ENCODE measurements at places on chromosomes 3 and 15.

DNA sequence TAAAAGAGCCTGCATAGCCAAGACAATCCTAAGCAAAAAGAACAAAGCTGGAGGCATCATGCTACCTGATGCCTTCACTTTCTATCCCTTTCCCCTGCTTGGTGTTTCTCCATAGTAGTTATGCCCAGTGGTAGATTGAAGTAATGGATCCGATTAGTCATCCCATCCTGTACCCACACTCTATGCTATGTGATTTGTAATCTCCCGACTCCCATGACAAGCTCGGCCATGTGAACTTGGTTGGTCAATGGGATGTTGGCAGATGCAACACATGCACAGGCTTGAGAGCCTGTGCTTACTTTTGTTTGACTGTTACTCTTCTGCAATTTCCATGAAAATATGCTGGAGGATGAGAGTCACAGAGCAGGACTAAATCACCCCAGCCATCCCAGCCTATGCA lies 334.9 kb upstream of the DPH6 start:
- DNase-seq: no peak

- no peak for DNase-seq
Observed at GRCh38 chr3:65758876-65759598, 279.7 kb downstream of the MAGI1 start.

DNA sequence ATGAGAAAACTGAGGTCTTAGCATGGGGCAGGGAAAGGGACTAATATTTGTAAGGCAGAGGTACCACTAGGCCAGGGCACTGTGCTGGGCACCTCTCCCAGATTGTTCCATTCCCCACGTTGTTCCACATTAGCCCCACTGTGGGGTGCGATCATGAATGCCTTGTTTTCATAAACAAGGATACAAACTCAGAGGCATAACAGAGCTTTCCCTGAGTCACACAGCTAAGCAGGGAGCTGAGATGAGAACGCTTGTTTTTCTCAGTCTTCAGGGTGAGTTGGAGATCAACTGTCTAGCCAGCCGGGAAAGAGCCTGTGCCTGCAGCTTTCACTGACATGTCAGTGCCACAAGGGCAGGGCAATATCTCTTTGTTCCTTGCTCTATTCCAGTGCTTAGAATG lies 47.9 kb upstream of the ITGA11 start:
- no peak for DNase-seq

GRCh38 chr3:124974691-124975090 lies 40.1 kb upstream of the MUC13 start:
- DNase-seq: no peak

DNA sequence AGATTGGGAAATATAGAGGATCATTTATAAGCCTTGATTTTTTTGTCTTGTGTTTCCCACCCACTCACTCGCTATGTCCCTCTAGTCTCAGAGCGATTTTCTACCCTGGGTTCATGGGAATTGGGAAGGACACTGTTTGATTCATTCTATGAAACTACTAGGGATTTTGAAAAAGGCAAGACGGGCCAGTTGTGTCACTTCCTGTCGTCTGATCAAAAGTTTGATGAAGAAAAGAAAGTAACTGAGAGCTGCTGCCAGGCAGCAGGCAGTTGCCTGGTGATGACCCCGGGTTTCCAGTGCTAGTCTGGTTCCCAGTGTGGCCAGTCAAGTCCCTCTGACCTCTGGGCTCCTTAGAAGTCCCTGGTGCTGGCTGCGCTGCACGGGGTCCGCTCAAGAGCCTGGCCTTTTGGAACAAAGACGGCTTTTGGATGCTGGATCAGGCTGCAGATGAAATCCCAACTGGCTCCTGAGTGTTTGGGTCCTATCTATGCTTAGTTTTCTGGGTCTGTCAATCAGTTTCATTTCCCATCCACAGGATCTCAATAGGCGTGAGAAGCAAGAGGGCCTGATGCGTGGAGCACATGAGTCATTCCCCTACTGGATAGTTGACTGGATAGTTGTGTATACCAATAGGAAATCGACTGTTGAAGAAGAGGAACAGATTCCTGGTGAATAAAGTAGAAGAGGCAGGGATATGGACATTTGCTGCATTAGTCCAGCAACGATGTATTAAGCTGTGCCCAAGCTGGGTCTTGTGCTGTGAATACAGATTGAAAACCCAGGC lies 89.7 kb downstream of the EEFSEC start:
- DNase-seq: peak; percentile 14

GRCh38 chr15:38853608-38854007 lies 289.0 kb upstream of the RASGRP1 start:
- peak; percentile 31 for DNase-seq

DNA sequence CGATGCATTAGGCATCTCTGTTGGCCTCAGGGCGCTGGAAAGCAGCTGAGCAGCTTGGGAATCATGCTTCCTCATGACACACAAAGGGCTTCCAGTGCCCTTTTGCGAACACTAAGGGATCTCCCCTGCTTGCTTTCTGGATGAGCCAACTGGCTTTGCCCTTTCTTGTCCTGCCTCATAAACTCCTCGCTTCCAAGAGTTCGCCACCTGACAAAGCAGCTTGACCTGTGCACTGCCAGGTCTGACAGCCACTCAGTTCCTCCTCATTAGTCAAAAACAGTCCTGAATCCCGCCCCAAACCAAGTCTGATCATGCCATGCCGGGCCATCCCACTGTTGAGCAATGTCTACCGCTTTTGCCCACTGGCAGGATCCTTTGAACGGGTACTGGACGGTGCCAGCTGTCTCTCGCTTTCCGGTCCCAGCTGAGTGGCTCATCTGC lies 265.4 kb upstream of the LYSMD4 start:
- no peak for DNase-seq

GRCh38 chr15:75007216-75007615 lies 11.9 kb downstream of the SCAMP5 start:
- DNase-seq: peak; percentile 76

DNA sequence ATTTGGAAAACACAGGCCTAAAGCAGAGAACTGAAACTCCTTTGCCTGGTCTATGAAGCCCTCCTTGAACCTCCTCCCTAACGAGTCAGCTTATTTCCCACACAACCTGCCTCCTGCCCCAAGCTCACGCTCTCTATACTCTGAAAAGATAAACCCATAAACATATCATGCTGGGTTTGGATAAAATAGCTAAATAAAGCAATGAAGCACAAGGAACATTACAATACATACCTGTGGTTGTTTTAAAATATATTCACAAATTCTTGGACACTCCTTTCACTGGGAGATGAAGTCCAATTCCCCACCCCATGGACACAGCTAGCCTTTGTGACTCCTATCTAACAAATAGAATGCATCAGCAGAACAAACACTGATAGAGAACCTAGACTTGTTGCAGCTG lies 98.2 kb downstream of the PLCH1 start:
- no peak for DNase-seq

- DNase-seq: no peak
Observed at GRCh38 chr3:67531181-67532101, 123.0 kb downstream of the SUCLG2 start.

DNA sequence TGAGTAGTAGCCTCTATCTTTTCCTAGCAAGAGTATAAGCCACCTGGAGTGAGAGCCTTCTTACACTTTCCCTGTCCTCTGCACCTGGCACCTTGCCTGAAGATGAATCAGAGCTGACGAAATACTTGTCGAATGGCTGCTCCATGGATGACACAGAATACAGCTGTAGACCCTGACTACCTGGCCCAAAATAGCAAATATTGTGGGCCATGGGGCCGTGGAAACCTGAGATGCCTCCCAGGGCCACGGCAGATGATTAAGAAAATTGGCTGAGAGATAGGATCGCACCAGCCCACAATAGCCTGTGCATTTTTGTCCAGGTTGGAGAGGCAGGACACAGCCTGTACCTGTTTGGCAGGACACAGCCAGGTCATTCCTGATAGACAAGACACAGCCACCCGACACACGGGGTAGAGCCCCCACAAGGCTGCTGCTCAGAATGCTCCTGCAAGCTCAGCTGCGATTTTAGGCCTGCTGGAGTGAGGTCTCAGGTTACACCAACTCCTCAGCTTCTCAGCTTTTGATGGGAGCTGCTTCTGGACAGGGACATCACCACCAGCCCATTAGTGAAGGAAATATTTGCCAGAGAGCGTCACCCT lies 22.9 kb upstream of the TPM1 start:
- DNase-seq: no peak

DNA sequence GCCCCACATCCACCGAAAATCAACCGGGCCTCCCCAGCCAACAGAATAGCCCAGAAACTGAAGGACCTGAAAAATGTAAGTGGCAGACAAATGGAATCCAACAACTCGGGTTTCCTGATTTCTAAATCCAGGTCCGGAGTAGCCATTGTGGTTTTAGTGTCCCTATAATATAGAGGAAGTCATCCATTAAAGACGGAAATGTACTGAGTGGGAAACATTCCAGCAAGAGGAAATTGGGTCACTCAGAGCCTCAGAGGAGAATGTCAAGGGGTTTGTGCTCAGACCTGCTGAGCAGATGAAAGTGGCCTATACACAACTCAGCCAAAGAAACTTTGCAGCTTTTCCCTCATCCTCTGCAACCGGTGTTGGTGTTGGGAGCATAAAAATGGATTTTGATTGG lies 366.7 kb downstream of the ERC2 start:
- no peak for DNase-seq

Data from NB4 (cell line).